Activated CD4-positive, alpha-beta T cell treated with anti-CD3 and anti-CD28 coated beads, Interleukin-2, amount 50 U/mL, for 48 hours (primary cell): ENCODE measurements at places on chromosomes 11 and 22.

- no peak for DNase-seq
These were observed 6.2 kb downstream of the CYTH4 start for GRCh38 chr22:37288521-37288920.

DNA sequence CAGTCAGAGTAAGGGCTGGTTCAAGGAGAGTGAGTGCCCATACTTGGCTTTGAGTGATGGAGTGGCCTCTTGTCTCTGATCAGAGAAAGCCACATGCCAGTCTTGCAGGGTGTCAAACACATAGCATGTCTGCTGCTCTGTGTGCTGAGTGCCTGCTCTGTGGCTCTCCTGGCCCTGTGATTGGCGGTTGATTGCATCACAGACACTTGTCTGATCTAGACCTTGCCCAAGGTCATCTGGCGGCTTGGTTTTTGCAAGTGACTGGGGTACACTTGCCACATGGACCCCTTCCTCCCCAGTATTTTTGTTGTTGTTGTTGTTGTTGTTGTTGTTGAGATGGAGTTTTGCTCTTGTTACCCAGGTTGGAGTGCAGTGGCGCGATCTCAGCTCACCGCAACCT lies 10.3 kb downstream of the OSBP2 start:
- no peak for DNase-seq

DNA sequence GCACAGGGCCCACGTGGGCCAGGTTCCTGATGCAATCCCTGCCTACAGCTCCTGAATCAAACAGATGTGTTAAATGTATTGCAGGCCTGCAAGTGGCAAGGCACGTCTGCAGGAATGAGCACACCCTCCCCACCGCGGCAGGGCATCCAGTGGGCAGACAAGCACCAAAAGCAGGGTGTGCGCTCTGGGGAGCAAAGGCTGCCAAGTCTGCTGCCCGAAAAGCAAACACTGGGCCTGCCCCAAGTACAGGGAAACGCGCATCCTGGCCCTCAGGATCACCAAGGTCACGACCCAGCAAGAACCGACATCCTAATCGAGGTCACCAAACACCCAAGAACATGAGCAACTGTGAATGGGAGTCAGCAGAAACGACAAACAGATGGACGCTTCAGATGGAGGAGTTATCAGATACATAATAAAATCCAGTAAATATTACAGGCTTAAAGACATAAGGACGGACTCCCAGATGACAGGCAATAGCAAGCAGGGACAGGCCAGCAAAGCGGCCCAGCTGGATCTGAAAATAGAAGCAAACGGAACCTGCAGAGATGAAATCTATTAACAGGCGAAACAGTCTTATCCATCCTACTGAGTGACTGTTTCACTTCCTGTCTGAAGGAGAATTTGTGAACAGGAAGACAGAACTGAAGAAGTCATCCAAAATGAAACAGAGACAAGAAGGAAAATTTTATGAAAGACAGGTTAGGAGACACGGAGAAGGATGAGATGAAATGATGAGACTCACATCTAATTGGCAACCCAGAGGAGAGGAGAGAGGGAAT lies 26.7 kb downstream of the CARS1 start:
- DNase-seq = no peak

DNA sequence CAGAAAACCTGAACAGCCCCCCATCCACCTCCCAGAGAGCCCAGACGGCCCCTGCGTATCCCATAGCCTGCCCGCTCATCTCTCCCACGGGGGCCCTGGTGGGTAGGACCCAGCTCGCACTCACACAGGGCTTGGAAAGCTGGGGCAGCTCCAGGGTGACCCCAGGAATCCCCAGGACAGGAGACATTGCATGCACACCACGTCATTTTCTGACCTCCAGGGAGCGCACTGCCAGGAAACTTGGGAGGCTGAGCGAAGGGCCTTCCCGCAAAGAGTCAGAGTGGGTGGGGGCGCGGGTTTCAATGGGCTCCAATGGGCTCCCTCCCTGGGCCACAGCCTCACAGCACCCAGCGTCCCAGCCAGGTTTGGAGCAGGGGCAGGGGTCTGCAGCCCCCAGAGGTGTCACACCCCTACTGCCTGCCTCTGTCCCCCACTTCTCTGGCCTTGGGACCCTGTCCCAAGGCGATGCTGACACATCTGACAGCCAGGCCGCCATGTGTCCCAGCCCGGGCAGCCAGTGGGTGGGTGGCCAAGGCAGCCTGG lies 8.2 kb upstream of the SYT8 start:
- no peak for DNase-seq

- DNase-seq = no peak
These were observed 2.0 kb upstream of the TNRC6B start for GRCh38 chr22:40175611-40176244.

DNA sequence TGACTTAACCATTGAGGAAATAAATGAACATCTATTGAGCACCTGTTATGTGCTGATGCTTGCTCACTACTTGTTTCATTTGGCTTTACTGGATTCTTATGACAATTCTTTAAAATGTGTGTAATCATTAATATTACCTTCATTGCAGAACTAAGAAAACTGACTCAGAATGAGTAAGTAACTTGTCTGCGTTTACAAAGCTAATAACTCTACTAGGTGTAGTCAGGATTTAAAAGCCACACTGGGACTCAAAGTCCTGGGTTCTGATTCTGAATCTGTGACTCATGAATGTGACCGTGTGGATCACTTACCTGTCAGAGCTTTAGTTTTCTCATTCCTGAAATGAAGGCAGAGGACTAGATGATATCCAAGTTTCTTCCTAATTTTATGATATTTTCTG lies 23.4 kb upstream of the KIRREL3 start:
- no peak for DNase-seq

GRCh38 chr11:120179057-120179672 lies 31.7 kb upstream of the OAF start:
- no peak for DNase-seq

DNA sequence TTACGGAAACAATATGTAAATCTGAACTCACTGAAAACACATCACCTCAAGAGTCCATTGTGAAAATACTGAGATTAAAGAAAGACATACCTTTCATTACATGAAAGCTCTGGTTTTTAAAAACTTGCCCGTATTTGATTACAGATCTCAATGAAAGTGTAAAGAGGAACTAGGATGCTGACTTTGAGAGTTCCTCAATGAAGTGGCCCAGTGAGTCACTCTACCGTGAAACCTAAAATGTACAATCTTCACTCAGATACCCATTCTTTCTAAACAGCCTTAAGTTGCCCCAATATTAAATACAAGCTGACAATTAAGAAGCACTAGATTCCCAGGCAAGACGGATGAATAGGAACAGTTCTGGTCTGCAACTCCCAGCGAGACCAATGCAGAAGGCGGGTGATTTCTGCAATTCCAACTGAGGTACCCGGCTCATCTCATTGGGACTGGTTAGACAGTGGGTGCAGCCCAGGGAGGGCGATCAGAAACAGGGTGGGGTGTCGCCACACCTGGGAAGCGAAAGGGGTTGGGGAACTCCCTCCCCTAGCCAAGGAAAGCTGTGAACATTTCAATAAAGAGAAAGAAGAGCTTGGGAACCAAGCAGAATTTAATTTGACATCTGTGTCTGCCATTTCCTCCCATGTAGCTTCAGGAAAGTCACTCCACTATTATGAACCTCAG lies 33.8 kb upstream of the OR9G4 start:
- no peak for DNase-seq

DNA sequence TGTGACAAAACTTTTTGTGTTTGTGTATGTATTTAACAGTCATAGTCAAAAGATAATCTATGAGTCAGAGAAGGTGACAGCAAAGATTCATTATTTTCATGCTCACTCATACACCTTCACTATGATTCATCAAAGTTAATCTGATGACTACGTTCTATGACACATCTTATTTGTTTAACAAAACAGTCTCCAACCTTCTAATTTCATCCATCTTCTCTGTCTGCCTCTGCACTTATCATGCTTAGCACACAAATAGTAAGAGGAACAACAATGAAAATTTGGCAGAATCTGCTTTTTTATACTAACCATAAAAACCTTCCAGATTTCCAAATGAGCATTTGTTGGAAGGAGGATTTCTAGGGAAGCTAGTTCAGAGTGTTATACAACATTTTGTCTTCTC lies 568.9 kb downstream of the LUZP2 start:
- DNase-seq = no peak

DNA sequence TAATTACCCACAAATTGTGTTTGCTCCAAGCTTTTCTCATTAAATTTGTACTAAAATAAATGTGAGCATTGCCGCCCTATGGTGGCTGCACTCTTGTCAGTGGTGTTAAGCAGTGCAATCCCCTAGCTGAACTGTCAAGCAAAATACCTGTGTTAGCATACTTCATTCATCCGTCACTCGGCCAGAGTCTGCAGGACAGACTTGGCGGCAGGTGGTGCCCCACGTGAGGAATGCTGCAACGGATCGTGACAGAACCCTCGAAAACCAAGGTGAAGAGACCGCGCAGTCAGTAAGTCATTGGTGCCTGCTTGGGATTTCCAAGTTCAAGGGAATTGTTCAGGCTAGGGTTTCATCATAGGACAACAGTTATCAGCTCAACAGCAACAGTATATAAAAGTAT lies 1592.1 kb upstream of the TENM4 start:
- no peak for DNase-seq

DNA sequence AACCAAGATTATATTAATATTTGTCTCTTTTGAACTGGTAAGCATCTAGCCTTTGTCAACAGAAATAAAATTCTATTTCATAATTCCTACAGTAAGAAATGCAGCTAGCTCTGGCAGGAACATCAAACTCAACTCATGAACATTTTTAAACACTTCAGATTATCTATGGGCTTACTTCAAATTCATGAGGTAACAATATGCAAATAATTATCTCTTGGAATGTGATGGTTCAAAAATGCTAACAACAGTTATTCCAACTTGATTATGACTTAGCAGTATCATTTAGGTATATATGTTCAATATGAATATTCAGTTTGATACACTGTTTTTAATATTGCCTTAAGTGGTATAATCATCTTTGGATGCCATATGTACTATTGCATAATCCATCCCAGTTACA lies 1103.5 kb upstream of the CCDC90B start:
- no peak for DNase-seq

DNA sequence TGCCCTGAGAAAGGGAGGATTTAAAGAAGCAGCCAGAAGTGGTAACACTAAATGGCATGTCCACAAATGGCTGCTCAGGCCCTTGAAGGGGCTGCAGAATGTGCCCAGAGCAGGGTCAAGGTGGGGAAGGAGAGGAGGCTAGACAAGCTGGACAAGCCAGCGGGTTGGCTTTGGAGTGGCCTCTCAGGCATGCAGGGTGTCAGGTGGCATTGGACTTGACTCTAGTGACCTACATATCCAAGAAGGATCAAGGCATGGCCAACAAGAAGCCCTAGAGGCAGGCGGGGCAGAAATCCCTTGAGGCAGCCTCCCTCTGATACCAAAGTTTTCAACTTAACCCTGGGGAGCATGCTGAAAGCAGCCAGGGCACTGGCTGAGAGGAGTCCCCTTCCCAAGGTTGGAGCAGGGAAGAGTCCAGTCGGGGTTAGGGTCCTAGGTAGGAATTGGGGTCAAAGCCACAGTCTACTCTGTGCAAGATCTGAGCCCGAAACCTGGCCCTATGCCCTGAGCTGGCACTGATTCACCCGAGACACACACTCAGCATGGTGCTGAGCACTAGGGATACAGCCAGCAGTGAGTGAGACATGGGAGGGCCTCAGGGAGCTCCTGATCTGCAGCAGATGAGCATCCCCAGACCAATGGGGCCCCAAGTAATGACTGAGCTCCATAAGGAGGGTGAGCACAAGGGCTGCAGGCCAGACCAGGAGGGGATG lies 95.8 kb upstream of the ASPHD2 start:
- no peak for DNase-seq

DNA sequence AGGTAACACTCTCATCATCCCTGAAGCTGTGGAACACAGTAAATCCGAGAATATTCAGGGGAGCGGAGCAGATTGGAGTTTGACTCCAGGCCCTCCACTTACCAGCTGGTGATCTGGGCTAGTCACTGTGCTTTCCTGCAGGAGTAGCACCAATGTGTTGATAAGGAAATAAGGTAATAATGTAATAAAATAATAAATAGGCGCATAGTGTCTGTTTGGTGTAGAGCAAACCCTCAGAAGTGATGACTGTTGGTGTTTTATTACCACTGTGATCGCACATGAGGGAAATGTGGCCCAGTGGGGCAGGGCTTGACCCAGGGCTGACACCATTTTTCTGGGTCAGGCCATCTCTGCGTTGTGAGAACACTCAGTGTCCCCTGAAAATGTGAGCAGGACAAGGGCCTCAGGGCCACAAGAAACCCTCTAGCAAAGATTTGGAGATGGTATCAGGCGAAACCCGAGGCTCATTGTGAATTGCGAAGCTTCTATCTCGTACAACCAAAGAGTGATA lies 563.9 kb upstream of the B3GAT1 start:
- no peak for DNase-seq

DNA sequence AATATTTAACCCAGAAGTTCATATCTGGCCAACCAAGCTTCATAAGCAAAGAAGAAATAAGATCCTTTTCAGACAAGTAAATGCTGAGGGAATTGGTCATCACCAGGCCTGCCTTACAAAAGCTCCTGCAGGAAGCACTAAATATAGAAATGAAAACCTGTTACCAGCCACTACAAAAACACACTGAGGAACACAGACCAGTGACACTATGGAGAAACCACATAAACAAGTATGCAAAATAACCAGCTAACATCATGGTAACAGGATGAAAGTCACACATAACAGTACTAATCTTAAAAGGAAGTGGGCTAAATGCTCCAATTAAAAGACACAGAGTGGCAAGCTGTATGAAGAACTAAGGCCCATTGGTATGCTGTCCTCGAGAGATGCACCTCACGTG lies 311.4 kb downstream of the DYNC2H1 start:
- no peak for DNase-seq

DNA sequence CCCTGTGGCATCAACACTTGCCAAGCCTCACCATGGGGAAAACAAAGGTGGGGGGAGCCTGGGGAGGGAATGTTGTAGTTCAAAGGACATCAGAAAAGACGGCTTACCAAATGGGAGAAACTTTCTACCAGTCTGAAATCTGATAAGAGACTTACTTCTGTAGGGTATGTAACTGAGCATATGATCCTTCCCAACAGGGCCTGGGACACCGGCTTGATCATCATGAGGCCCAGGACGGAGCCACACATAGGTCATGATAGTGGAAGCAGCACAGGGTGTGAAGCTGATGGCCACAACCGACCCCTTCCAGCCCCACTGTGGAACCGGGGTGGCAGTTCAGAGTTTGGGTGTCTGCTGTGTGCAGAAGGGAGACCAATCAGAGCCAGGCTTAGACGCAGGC lies 51.1 kb downstream of the MICAL3 start:
- DNase-seq = no peak

DNA sequence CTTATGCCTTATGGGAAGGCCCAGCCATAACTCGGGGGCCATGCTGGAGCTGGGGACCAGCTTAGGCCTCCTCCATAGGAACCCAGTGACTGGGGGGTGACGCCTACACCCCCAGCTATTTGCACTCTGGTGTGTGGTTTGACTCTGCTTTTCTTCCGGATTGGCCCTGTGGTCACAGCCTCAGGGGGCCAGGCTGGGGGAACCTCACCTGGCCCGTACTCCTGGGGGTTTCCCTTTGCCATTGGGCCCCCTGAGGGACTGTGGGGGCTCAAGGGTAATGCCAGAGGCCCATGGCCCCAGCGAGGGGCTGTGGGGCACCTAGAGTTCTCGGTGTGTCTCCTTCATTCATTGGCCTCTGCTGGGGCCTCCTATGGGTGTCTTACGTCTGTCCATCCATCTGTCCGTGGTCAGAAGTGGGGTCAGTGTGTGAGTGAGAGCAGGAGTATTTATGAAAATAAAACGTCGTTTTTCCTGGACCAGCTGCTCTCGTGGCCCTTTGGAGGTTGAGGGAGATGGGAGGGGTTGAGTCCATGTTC lies 6.3 kb upstream of the SH3BP1 start:
- DNase-seq = peak; percentile 59
